ENCODE measurements at places on chromosomes 2 and 18. TPM values are rescaled to one million over a fixed set of nuclear protein-coding genes. Genes with fewer than 3 reads are reported as not detected.

The OTX1 gene
- total RNA-seq = not detected

The KIAA2012 gene
- total RNA-seq = not detected

DNA sequence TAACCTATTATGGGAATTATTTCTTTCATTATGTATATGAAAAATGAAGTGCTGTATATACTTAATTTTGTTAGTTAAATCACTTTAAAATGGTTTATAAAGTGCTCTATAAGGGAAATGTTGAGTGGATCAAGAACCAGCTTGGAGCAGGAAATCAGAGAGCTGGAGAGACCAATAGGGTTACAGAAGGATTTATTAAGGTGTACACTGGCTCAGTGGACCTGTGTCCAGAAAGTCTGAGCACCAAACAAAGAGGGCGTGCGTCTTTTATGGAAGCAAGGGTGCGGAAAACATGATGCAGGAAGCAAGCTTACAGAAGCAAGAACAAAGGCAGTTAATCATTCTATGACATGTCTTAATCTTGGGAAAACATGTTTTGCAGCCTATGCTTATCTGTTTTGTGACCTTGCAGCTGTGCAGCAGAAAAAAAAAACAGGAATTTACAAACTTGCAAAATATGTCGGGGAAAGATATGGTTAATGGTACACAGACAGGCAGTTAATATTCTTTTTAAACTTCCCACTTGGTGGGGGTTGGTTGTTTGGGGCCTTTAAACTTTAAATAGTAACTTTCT is 65.2 kb upstream of the SLC35G4 start:
- DNase-seq = no peak

DNA sequence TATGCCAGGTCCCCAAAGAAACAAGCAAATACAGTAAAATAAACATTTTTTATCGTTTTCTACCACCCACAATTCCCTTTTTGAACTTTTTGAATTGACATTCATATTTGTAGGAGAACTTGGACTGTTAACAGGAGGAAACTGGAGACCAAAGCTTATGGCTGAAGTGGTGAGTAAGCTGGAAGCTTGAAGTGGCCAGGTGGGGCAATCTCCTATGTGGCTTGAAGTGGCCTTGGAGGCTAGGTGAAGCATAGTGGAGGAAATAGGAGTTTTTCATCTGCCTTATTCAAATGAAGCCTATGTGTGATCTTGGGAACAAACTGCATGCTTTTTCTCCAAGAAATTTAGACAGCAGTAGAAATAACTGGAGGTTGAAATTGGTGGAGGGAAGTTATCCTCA is 962.9 kb upstream of the FANCL start:
- DNase-seq = no peak

DNA sequence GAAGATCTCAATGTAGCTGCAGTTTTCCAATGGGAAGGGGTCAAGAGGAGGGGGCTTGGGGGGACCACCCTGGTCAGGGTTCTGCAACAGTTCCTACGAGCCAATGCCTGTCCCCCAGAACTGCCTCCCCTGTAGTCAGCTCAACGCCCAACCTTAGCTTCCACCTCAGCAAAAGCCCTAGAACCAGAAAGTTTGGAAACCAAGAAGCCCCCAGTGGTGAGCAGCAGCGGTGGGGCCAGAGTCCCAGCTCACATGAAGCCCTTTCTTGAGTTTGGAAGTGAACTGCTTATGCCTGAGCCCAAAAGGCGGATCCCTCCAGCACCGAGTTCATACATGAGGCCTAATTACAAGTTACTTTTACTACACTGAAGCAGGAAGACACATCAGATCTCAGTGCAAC is 162.4 kb downstream of the HDAC4 start:
- no peak for DNase-seq

DNA sequence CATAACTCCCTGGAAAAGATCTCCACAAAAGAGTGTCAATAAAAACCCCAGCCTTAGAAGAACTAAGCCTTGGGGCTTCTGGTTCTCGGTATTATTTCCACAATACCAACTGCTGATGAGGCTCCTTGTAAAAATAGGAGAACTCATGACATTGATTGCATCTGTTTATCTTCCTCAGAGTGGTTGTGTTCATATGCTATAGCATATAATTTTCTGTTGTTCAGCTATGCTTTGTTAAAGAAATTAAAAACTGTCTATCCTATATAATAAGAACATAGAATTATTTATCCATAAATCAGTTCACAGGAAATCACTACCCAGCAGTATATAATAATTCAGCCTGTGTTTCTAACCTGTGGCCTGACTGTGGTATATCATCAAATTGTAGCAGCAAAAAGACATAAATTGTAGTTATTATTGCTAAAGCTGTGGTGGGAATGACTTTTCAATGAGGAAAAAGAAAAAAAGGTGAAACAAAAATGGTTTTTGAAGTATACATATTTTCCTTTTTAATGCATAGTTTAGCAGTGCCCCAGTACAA is 68.9 kb downstream of the SATB2 start:
- DNase-seq = no peak

DNA sequence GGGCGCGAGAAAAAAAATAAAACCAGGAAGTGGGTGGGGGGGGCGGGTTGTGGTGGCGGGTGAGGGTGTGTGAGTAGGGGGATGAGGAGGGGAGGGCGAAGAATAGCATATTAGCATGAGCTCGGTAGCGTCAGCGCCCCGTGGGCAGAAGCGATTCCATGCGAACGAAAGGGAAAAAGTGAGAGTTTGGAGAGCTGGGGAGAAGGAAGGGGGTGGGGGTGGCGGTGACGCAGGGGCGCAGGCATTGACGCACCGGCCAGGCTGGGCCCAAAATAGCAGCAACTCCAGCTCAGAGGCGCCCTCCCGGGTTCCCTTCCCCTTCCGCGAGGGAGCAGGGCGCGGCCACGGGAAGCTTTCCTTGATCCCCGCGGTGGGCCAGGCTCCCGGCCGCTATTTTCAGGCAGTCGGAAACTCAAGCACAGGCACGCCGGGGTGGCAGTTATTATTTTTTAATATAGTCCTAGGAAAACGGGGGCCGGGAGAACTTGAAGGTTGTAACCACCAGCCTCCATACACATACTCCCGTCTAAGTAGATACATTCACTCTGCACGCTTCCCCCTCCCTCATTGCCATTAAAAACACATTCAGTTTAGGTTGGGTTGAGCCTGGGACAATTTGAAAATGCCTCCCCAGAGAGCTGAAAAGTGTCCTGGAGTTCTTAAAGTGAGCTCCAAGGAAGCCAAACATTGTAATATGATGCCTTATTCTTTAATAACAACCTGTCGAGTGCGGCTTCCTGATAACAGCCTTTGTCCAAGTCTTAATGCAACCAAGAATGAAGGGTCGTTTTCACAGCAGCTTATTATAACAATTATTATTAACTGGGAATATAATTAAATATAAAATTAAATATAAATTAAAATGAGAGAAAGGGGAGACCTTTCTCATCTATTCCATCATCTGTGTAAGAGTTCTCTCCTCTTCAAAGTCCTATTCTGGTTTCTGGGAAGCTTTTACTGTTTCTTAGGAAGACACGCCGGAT is 2.3 kb upstream of the NR4A2 start:
- peak; percentile 89 for DNase-seq

The UBXN2A gene
- total RNA-seq = 4.0 TPM

DNA sequence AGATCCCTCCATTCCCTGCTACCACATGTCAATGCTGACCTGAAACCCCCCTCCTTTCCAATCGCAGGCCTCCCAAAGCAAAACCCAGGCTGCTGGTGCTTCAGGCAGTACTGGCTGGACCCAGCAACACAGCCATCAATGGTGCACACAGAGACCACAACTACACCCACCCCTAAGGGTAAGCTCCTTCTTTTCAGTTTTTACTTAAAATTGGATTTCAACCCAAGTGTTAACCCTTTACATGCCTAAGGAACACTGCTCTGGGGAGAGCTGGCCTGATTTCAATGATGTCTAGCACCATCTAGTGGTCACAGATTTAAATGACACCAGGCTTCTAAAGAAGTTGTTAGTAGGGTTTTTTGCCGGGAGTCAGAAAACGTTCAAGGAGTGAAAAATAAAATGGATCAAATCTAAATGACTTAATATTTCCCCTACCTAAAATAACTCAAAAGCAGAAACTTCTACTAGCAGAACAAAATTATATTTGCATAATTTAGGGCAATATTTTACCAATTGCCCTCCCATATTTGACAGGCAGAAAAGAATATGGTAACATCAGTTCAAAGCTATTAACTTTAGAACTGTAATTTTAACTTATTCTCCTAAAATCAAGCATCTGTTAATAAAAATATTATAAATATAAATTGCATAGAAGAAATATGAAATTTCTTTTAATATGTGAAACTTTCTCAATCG is 24.6 kb downstream of the FECH start:
- DNase-seq = no peak

DNA sequence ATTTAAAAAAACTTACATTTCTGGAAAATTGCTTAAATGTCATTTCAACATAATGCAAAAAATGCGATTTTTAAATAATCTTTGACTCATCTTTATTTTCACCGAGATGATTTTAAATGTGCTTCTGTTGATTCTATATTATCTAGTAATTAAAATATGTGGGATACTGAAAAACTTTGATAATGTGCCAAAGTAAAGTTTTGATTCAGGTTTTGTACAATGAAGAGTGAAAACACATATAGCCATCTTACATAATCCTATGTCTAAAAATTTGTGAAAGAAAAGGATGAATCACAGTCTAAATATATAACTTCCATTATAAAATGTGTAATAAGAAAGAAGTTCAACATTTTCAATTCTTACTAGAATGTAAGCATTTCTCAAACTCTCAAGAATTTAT is 204.3 kb upstream of the ZC3H15 start:
- DNase-seq = no peak

GRCh38 chr18:815353-815752 is 3.3 kb upstream of the YES1 start:
- DNase-seq = no peak

The CHAC2 gene
- total RNA-seq = 2.1 TPM

DNA sequence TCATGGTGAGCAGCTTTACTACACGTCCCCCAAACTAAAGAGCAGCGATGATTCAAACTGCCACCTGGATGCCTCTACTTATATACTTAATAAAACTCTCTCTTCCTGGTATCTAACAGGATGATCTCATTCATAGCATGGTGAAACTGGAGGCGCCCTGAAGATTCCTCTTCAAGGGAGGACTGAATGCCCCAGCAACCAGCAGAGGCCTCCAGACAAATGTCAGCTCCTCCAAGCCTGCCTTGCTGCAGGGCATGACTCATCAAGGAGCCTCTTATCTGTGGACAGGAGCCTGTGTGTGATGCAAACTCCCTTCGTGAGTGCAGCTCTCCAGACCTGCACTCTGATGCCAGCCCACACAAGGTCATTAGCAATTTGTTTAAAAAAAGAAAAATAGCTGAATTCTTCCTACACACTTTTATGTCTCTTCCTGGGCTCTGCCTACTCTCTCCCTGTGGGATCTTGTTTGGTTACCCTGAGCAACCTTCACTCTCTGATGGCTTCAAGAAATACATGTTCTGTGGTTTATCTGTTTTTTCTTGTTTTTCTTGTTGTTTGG is 30.2 kb downstream of the LONRF2 start:
- DNase-seq = peak; percentile 49

The UPP2 gene
- not detected for total RNA-seq

The CCDC85A gene
- total RNA-seq = 2.6 TPM

- no peak for DNase-seq
Observed at GRCh38 chr2:191029280-191029950, 15.4 kb upstream of the STAT1 start.

The ABCG5 gene
- not detected for total RNA-seq

DNA sequence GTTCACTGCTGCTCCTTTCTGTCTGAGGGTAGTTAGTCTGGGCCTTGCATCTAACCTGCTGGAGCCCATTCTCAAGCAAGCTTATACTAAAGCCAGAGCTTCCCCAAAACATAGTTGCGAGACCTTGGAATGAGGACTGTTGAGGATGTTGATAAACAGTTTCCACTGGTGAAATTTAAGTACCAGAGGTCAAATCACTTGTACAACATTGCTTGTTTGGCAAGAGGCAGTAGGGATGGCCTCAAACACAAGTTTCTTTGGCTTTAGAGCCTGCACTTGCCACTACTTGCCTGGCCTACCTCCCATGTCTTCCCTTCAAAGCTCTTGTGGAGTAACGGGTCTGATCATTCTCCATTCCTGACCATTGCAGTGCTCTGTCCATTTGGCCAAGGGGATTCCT is 262.7 kb downstream of the FHOD3 start:
- DNase-seq = no peak

The SLC19A3 gene
- 11.7 TPM for total RNA-seq

The ATP8B1 gene
- total RNA-seq = 18.5 TPM

The SNTG2 gene
- total RNA-seq = 18.7 TPM

The SLC9A4 gene
- not detected for total RNA-seq
